ENCODE measurements at places on chromosomes 16 and 17.

GRCh38 chr16:17307504-17307903 is 163.3 kb downstream of the XYLT1 start:
- DNase-seq = no peak

- DNase-seq = no peak
These were observed 30.4 kb upstream of the BCAR1 start for GRCh38 chr16:75281826-75282225.

DNA sequence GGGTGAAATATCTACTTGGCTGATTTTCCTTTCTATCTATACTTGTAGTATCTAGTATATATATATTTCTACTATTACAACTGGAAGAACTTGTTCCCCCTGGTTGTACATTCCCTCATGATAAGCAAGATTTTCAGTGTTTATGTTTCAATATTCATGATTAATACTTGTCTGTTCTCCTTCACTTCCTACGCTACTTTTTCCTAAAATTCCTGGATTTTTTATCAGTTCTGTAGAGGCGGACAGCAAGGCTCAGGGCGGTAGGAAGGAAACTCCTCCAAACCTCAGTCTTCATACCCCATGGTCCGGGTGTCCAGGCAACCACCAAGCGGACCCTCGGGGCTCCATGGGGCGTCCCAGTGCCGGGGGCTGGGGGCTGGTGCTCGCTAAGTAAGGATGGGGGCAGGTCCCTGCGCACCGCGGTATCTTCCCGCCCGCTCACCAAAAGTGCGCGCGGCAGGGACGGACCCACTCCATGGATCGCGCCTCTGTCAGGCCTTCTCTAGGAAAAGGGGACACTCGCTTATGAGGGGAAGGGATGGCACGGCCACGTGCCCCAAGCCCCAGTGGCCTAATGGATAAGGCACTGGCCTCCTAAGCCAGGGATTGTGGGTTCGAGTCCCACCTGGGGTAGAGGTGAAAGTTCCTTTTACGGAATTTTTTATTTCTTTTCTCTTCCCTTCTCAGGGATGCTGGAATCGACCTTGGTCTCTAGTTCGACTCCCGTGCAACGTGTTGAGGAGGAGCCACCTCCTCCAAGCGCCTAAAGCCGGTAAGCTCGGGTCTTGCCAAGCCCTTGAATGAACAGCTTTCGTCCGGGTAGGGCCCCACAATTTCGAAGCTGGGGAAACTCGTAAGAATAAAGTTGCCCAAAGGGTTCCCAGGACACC is 13.2 kb downstream of the ATP5PD start:
- DNase-seq = peak; percentile 69

DNA sequence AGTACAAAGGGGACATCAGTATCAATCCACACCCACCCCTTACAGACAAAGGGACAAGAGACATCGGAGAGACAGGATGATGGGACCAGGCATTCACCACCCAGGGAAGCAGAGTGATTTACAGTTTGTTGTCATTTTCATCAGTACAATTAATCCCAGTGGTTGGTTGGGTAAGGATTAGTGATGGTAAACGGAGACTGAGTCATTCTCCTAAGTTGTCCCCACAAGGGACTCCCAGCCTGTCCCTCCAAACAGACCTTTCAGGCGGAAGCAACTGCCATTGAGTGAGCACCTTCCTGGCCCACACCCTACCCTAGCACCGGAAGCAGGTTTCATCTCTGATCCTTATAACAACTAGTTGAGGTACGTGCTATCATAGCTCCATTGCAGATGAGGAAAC is 11.2 kb downstream of the PPL start:
- DNase-seq = no peak

GRCh38 chr17:78879635-78880186 is 23.3 kb downstream of the CEP295NL start:
- DNase-seq = no peak

DNA sequence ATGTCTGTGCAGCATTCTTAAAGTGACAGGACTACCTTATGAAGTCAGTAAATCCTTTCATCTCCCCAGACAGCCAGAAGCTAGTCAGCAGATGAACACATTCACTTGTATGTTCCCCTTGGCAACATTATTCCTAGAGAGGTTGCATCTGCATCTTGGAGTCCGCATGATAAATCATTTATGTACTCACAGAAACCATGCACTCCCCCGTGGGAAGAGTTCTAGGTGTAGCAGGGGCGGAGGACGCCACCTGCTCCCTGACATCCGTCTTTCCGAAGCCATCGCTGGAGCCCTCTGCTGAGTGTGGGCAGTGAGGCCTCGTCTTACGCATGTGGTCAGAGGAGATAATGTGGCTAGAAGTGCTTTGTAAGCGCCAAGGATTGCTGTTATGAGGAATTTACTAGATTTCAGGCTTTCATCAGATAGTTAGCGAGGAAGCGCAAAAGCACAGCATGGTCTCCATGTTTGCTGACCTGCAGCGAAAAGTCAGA is 144.5 kb downstream of the RPTOR start:
- no peak for DNase-seq

DNA sequence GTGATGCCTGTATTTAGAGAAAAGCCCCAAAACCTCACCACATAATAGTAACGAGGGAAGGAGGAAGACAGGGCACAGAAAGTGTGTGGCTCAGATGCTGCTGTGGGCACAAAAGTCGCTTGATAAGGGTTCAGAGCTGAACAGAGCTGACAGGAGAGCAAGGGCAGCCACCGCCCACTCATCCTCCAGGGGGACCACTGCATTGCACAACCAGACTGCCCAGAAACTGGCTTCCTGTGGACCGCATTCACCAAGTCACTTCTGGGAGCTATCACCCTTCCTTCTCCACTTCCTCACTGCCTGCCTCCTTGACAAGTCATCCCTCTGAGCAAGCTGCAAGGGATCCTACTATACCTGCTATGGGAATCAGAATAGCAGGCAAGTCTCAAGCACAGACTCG is 512.4 kb upstream of the CDH11 start:
- no peak for DNase-seq

- no peak for DNase-seq
These were observed 34.8 kb upstream of the CIBAR2 start for GRCh38 chr16:85146922-85147651.

GRCh38 chr16:70683146-70683944 is 2.5 kb downstream of the MTSS2 start:
- no peak for DNase-seq

GRCh38 chr16:6929868-6930267 is 402.8 kb upstream of the RBFOX1 start:
- no peak for DNase-seq

DNA sequence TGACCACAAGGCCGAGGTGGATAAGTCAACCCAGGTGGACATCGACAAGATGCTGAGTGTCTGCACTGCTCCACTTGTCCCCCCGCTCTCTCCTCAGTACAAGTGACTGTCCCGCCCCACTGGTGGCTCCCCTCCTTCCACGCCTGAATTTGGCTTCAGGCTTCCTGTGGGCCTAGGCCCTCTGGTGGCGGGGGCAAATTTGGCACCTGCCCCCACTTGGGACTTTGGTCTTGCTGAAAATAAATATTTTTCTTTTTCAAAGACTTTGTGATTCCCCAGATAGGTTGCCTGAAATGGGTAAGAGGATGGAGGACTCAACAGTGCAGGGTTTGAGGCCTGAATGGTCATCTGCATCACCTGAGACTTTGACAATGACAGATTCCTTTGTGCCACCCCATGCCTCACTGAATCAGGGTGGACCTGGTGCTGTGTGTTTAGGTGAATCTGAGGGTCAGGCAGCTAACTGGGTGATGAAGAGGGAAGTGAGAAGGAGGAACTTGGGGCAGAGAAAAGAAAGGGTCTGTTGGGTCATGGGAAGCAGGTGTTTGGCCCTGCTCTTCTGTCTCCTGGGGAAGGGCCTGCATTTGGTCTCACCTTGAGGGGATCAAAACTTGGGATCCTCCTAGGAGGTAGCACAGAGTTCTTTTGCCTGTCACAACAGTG is 2.0 kb downstream of the C16orf86 start:
- DNase-seq = no peak

GRCh38 chr16:83954577-83955016 is 1.6 kb downstream of the OSGIN1 start:
- no peak for DNase-seq

- DNase-seq = no peak
These were observed 29.9 kb upstream of the TNRC6C start for GRCh38 chr17:77928519-77929179.

- no peak for DNase-seq
These were observed at the start of gene C17orf114 for GRCh38 chr17:4802228-4802627. C17orf114 (minus strand) TSS chr17:4802328.

DNA sequence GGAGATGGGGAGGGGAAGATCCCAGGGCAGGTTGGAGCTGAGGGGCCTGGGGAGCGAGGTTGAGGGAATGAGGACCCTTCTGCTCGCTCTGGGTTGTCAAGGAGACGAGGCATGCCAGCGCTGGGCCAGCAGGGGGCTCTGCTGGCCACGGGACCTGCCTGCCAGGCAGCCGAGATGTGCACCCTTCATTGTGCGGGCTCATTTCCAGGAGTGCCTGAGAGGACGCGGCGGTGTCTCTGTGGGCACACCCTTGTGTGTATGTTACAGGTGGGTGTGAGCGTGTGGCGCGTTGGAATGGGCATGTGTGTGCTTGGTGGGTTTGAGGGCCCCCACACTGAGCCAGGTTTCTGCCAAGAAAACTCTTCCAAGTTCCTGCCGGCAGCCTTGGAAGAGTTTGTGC is 15.9 kb downstream of the ARHGAP23 start:
- DNase-seq = peak; percentile 14

- DNase-seq = no peak
These were observed 90.1 kb upstream of the GSE1 start for GRCh38 chr16:85522842-85523601.

GRCh38 chr17:41301204-41301790 is 1.4 kb downstream of the KRTAP29-1 start:
- no peak for DNase-seq

- DNase-seq = no peak
These were observed 33.9 kb downstream of the DCUN1D3 start for GRCh38 chr16:20866145-20866772.

DNA sequence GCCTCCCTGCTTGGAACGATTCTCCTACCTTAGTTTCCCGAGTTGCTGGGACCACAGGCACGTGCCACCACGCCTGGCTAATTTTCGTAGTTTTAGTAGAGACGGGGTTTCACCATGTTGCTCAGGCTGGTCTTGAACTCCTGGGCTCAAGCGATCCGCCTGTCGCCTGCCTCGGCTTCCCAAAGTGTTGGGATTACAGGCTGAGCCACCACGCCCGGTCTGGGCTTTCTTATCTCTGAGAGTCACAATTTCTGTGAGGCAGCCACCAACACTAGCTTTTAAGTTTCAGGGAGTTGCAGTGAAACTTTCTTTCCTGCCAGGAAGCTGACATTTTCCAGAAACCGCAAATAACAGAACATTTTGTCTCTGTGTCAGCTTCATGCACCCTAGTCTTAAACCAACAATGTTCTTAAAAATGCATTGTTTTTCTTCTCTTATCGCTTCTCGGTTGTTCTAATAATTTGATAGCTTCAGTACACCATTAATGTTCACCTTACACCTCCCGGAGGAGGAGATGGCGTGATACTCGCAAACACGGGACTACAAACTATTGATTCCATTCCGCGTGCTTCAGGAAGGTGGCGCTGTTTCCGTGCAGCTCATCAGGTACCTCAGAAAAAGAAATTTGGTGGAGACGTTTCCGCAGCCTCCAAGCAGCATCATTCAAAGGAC is 7.4 kb upstream of the DHRS7B start:
- DNase-seq = peak; percentile 52

- no peak for DNase-seq
These were observed 45.6 kb downstream of the SMPD3 start for GRCh38 chr16:68402748-68403040.

- no peak for DNase-seq
These were observed 98.1 kb downstream of the WNT3 start for GRCh38 chr17:46720408-46720807.

DNA sequence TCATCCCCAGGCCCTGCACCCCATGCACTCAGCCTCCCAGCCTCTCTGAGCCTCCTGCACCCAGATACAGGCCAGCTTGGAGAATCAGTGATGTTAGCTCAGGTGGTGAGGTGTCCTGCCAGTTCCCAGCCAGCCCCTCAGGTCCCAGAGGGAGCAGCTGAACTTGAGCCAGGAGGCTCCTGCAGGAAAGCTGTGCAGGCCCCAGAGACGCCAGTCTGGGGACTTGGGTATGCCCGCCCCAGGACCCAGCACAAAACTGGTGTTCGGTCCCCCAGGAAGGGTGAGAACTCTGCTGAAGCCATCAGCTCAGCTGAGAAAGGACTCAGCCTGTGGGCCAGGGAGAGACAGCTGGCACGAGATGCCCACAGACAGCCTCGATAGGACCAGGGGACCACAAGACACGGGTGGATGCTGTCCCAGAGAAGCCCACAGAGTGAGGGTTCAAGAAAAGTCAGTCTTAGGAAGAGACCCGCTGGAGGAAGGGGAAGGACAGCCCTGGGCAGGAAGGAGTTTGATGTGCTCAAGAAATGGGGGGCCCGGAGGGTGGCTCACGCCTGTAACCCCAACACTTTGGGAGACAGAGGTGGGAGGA is 11.0 kb downstream of the ENDOV start:
- no peak for DNase-seq

- no peak for DNase-seq
These were observed 22.9 kb downstream of the CDK12 start for GRCh38 chr17:39484178-39484577.

GRCh38 chr17:10177131-10177912 is 21.1 kb downstream of the GAS7 start:
- DNase-seq = no peak

DNA sequence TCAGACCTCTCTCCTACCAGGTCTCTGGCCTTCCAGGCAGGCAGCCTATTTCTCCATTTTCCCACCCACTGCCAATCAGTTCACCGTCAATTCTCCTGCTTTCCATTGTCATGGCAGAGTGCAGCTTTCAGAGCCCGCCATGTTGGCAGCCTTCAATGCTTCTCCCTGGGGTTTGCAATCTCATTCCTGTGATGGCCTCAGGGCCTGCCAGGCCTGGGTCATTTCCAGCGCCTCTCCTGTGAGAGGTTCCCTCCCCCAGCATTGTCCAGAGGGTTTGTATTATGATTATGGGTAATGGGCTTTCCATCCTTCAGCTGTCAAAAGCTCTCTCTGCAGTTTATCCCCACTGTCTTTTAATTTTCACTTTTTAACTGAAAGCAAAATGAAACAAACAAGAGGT is 716.6 kb upstream of the CDH8 start:
- DNase-seq = no peak

GRCh38 chr16:56204816-56205215 is 13.5 kb downstream of the GNAO1 start:
- no peak for DNase-seq

DNA sequence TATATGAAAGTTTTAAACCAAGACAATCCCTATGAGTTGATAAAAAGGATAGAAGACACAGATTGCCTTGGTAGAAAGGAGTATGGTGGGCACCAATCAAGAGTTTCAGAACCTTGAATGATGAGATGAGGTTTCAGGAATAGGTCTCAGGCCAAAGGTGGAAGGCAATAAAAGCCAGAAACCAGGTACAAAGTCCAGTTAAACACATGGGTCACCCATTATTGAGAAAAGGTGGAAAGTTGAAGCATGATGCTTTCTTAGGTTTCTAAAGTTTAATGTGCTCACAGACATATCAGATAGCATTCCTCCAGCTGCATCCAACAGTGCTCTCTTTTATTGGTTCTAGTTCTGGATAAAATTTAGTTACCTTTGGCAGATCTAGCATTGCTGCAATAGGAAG is 950.8 kb upstream of the SOX9 start:
- no peak for DNase-seq

- no peak for DNase-seq
These were observed 168.5 kb downstream of the GRIN2A start for GRCh38 chr16:10013774-10014173.

GRCh38 chr17:41976142-41976768 is 9.7 kb downstream of the CNP start:
- DNase-seq = no peak
